Brain pericyte (primary cell): ENCODE measurements at places on chromosomes 12 and 14.

DNA sequence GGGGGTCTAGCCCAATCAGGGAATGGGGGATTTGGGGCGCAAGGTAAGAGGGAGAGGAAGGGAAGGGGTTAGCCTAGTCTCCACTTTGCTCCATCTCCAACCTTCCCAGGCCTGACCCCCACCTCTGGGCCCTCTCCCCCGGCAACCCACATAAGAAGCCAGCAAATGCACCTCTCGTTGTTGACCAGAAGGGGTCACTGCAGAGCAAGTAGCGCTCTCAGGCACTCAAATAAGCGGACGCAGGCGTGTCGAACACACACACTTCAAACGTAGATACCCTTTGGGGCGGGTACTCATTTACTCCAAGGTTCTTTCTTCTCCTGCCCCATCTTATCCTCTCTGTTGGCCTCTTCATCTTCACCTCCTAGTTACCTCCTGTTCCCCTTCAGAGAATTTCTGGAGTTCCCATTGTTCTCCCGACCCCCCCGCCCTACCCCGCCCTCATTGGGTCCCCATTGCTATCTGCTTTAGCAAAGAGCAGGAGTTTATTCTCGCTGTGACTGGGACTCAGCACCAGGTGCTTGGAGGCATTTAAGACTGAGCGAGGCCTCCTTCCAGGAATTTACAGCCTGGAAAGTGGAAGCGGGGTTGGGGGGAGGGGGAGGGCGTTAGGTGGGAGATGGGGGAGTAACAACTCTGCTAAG lies 1.5 kb upstream of the SRRM4 start:
- no peak for DNase-seq

DNA sequence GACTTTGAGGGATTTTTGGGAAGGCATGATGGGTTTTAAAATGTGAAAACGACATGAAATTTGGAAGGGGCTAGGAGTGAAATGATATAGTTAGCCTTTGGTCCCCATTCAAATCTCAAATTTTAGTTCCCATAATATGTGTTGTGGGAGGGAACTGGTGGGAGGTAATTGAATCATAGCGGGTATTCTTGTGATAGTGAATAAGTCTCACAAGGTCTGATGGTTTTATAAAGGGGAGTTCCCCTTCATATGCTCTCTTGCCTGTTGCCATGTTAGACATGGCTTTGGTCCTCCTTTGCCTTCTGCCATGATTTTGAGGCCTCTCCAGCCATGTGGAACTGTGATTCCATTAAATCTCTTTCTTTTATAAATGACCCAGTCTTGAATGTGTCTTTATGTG lies 72.8 kb downstream of the SLC16A7 start:
- no peak for DNase-seq

DNA sequence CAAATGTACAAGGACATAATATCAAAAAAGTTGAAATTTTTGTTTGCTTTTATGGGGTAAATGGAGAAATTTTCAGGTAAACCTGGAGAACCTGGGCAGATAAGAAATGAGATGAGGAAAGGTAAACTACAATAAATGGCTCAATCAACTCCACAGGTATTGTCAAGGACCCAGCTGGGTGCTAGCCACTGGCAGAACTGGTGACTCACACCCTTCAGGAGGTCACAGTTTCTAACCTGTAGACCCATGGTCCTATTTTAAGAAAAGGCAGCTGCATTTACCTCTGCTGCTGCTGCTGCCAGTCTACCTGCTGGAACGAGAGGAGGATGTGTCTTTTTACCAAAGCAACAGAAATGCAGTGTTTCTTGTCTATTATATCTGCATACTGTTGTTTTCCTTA lies 226.6 kb downstream of the ALG10B start:
- no peak for DNase-seq

DNA sequence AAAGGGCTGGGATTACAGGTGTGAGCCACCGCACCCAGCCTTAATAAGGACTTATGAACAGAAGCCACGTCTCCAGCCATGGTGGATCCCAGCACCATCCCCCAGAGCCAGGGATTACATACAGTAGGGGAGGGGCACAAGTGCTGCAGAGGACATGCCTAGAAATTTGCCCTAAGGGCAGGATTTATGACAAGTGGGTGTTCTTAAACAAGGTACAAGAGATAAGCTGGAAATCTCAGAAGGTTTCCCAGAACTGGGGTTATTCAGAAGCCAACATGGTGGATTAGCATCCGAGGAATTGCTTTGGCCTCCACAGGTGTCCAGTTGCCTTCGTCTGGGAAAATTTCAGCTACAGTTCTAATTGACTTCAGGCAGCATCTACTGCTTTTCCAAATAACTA lies 114.4 kb upstream of the EGLN3 start:
- DNase-seq, result no peak

DNA sequence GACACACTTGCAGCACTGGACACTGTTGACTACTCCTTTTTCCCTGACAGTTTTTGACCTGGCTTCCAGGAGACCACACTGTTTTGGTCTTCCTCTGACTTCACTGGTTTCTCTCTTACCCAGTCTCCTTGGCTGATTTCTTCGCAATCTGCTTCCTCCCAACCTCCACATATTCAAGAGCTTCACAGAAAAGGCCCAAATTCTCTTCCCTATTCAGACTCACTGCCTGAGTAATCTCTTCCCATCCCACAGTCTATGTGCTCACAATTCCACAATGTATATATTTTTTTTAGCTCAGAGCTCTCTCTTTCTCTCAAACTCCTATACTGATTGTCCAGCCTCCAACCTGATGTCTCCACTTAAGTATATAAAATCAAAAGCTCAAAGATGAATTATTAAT lies 115.4 kb downstream of the SINHCAF start:
- DNase-seq, result no peak

GRCh38 chr12:120921637-120922036 lies 17.5 kb upstream of the SPPL3 start:
- DNase-seq, result no peak

GRCh38 chr12:6167327-6168280 lies 32.6 kb upstream of the CD9 start:
- DNase-seq, result peak; percentile 37
